ENCODE measurements at places on chromosomes 1 and 21.

- no peak for DNase-seq
These were observed 122.8 kb upstream of the RAB4A start for GRCh38 chr1:229148041-229148671.

DNA sequence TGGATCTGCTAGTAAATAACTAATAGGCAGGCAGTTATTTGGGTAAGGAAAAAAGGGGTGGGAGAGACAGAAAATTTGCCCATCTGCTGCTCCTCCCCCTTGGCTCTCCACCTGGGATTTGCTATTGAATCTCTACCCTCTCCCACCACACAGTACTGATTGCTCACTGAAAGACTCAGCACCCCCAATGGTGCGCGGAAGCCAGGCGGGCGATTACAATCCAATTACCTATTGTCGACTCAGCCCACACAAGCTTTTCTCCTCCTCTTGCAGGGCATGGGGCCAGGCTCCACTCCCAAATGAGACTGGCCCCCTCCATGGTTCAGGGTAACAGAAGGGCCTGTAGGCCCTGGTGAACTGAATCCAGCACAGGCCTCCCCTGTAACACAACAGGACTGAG, 2.7 kb upstream of the HMGN2 start:
- no peak for DNase-seq

- DNase-seq, result no peak
These were observed 12.8 kb downstream of the OTUD7B start for GRCh38 chr1:149997585-149998262.

DNA sequence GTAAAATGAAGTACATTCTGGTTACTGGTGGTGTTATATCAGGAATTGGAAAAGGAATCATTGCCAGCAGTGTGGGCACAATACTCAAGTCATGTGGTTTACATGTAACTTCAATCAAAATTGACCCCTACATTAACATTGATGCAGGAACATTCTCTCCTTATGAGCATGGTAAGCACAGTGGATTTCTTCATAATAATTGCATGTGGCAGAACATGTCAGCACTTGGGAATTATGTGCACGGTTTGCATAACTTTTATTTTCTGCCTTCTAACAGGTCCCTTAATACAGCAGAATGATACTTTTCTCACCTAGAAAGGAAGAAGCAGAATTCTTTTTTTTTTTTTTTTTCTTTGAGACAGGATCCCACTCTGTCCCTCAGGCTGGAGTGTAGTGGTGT, 3.8 kb downstream of the CTPS1 start:
- no peak for DNase-seq

- no peak for DNase-seq
These were observed 234.1 kb upstream of the VAMP3 start for GRCh38 chr1:7536891-7537591.

- DNase-seq, result no peak
These were observed 601.9 kb downstream of the MRPL39 start for GRCh38 chr21:25005388-25005787.

DNA sequence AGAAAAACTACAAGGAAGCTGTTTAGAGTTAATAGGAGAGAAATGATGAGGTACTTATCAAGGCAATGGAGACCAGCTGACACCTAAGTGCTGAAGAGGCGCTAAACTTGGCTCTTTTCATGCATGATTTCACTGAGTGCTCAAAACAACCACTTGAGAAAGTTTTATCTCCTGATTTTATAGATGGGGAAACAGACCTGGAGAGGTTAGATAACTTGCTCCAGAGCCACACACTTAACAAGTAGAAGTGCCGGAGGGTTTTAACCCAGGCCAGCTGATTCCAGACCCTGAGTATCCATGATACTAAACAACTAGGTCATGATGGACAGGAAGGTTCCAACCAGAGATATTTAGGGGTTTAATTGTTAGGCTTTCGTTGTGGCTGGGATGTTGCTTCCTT, 25.9 kb downstream of the UBE2U start:
- no peak for DNase-seq

DNA sequence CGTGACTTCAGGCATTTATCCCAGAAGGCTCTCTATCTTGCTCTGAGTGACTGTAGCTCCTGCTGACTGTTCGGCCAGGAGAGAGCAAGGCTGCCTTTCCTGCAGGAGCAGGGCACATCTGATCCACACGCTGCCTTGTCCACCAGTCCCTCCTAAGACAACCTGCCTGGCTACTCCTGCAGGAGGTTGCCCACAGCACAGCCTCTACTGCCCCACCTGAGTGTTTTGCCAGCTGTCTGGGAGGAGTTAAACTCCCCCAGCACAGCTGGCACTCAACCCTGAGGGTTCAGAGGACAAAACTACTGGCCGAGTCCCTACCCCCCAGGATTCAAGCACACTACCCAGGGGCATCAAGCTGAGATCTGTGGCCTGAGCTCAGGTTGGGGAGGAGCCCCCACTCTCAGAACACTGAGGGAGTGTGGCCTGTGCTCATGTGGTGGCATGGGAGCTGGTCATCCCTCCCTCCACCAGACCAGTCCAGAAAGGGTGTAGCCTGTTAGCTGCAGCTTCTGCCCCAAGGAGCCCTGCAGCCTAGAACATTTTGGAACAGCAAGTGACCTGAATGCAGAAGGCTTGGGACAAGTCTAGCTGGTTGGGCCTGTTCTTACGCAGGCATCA, 237.3 kb downstream of the SLC44A5 start:
- DNase-seq, result no peak

- no peak for DNase-seq
These were observed 57.2 kb downstream of the LAMC1 start for GRCh38 chr1:183080406-183080805.

All from stimulated activated CD8-positive, alpha-beta memory T cell treated with anti-CD3 and anti-CD28 coated beads, Interleukin-7, amount 100 ng/mL, for 1 hour (primary cell).